Activated naive CD8-positive, alpha-beta T cell treated with anti-CD3 and anti-CD28 coated beads, Interleukin-2, amount 10 ng/mL, durations not matched to agents 7 days and 5 days (primary cell): ENCODE measurements at places on chromosomes 12 and 14.

GRCh38 chr12:6553051-6553868 is 2.6 kb downstream of the IFFO1 start:
- peaks cover 41% of the 10 kb centered on the region for H3K4me1 ChIP-seq
- H3K27me3 ChIP-seq, result no peaks in the 10 kb centered on the region
- peak overlapping the region; percentile 40 for H3K4me3 ChIP-seq
- no peak for DNase-seq
- H3K27ac ChIP-seq, result no peak overlapping the region
- H3K36me3 ChIP-seq, result peaks cover 14% of the 10 kb centered on the region

GRCh38 chr14:60642270-60643140 is 6.8 kb downstream of the SIX1 start:
- H3K4me1 ChIP-seq, result peaks cover 12% of the 10 kb centered on the region
- H3K4me3 ChIP-seq, result no peak overlapping the region
- peaks cover 96% of the 10 kb centered on the region for H3K27me3 ChIP-seq

DNA sequence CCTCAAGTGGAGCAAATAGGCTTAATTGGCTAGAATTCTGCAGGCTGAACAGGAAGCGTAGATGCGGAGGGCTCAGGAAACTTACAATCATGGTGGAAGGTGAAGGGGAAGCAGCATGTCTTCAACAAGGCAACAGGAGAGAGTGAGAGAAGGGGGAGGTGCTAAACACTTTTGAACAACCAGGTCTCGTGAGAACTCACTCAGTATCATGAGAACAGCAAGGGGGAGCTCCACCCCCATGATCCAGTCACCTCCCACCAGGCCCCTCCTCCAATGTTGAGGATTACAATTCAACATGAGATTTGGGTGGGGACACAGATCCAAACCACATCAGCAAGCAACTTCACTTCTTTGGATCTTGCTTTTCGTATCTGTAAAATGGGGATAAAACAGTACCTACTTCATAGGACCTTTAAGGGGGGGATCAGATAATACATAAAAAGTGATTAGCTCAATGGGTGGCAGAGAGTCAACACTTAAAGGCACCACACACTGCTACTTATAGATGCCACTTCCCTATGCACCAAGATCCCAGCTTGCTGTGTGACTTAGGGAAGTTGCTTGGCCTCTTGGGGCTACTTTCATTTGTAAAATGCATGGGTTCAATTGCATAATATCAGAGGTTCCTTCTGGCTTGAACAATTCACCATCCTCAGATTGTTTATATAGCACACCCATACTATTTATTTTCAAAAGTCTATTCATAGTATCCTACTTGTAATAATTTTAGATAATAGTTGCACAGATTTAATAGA is 184.8 kb upstream of the RPH3A start:
- no peak for DNase-seq
- H3K27me3 ChIP-seq, result peaks cover 25% of the 10 kb centered on the region
- H3K27ac ChIP-seq, result no peak overlapping the region
- no peak overlapping the region for H3K4me3 ChIP-seq
- H3K4me1 ChIP-seq, result no peaks in the 10 kb centered on the region

DNA sequence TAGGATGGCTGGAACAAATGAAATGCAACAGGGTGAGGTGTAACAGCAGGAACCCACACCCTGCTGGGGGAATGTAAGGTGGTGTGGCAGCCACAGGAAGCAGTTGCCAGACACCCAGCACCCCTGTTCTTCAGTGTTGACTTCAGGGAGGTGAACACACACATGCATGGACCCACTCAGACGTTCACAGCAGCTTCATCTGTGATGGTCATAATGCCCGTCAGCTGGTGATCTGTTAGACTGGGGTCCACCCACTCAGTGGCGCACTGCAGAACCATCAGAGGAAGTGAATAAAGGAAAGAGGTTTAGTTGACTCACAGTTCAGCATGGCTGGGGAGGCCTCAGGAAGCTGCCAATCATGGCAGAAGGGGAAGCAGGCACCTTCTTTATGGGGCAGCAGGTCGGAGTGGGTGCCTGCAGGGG is 22.7 kb upstream of the TEX22 start:
- H3K4me3 ChIP-seq, result peak overlapping the region; percentile 68
- H3K27me3 ChIP-seq, result no peaks in the 10 kb centered on the region
- H3K36me3 ChIP-seq, result peaks cover 3% of the 10 kb centered on the region
- DNase-seq, result peak; percentile 51

- no peak overlapping the region for H3K4me3 ChIP-seq
- DNase-seq, result no peak
- H3K4me1 ChIP-seq, result peaks cover 9% of the 10 kb centered on the region
These were observed 25.1 kb downstream of the ANAPC5 start for GRCh38 chr12:121326996-121327674.

DNA sequence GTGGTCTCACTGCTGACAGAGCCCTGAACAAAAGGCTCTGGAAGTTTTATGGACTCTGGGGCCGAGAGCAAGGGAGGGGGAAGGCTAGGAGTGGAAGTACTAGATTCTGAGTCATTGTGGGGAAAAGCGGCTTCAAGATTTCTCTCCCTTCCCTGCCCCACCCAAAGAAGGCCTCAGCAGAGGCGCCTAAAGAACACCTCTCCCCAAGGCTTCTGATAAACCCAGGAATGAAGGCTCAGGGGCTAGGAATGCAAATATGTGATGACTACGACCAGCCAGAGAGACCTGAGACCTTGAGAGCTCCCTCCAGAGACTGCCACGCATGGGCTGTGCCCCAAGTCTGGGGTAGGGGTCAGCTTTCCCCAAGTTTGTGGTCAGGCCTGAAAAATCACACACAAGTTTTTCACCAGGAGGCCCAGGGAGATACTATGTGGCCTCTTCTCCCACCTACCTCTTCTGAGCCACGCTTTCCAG is 130.7 kb upstream of the HIF1A start:
- peaks cover 6% of the 10 kb centered on the region for H3K36me3 ChIP-seq
- H3K27me3 ChIP-seq, result no peaks in the 10 kb centered on the region
- no peak for DNase-seq
- peaks cover 34% of the 10 kb centered on the region for H3K4me1 ChIP-seq
- no peak overlapping the region for H3K27ac ChIP-seq

DNA sequence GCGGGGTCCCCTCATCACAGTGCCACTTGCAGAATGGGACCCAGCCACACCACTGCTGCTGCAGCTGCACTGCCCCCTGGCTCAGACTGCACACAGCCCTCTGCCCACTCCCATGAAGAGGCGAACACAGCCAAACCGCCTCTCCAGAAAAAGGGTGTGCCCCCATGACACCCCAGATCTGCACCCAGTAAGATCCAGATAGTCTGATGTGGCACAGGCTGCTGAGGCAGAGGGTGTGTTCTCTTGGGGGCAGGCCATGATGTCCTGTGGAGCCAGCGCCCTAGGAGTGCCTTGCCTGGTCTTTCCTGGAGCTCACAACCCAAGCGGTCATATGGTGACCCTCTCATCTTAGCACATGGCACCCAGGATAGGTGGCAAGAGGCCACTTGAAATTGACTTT is 44.4 kb downstream of the SLC8B1 start:
- H3K27ac ChIP-seq, result no peak overlapping the region
- H3K27me3 ChIP-seq, result no peaks in the 10 kb centered on the region
- H3K36me3 ChIP-seq, result peaks cover 2% of the 10 kb centered on the region
- no peak for DNase-seq
- H3K4me1 ChIP-seq, result no peaks in the 10 kb centered on the region

DNA sequence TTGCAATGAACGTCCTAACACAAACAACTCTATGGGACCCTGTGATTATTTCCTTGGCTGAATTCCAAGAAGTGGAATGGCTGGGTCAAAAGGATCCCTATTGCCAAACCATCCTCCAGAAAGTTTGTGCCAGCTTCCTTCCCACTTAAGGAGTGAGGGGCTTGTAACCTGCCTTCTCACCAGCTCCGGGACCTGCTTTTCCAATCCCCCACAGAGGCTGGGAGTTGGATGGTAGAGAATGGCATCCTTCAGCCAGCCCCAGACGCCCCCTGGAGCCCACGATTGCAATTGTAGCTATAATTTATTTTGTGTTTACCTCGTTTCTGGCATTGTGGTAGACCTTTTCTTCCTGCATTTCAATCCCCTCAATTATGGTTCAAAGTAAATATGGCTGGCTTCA is 9.7 kb upstream of the ZDHHC22 start:
- no peak overlapping the region for H3K27ac ChIP-seq
- H3K4me3 ChIP-seq, result no peak overlapping the region
- no peaks in the 10 kb centered on the region for H3K4me1 ChIP-seq

GRCh38 chr14:91839749-91840148 is 27.6 kb downstream of the TC2N start:
- no peak for DNase-seq
- H3K27ac ChIP-seq, result no peak overlapping the region
- H3K36me3 ChIP-seq, result peaks cover 47% of the 10 kb centered on the region
- peaks cover 36% of the 10 kb centered on the region for H3K4me1 ChIP-seq

DNA sequence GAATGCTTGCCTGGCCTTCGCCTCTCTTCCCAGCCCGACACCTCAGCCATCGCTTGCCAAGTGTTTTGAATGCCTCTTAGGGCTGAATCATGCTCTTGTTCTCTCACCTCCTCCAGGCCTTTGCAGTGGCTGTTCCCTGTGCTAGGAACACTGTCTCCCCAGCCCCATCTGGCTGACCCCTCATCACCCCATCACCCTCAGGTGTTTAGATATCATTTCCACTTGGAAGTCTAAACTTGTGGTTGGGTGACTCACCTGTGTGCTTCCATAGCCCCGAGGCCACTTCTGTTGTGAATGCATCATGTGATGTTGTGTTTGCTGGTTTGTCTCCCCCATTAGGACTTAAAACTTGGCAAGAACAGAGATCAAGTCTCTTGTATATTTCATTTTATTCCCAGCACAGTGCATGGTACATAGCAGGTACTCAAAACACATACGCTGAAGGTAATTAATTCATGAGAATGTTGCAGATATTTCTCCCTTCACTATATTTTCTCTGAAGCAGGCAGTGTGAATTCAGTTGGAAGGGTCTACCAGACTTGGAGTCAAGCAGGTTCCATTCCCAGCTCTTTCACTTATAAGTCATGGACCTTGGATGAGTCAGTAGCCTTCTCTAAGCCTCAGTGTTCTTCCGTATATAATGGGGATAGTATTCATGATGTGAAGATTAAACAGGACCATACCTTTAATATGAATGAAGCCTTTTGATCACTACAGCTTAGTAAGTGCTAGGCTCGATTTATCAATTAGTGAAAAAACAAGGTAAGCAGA is 67.8 kb downstream of the HRK start:
- H3K36me3 ChIP-seq, result no peaks in the 10 kb centered on the region
- no peaks in the 10 kb centered on the region for H3K27me3 ChIP-seq
- peaks cover 13% of the 10 kb centered on the region for H3K4me1 ChIP-seq
- no peak for DNase-seq
- no peak overlapping the region for H3K27ac ChIP-seq

DNA sequence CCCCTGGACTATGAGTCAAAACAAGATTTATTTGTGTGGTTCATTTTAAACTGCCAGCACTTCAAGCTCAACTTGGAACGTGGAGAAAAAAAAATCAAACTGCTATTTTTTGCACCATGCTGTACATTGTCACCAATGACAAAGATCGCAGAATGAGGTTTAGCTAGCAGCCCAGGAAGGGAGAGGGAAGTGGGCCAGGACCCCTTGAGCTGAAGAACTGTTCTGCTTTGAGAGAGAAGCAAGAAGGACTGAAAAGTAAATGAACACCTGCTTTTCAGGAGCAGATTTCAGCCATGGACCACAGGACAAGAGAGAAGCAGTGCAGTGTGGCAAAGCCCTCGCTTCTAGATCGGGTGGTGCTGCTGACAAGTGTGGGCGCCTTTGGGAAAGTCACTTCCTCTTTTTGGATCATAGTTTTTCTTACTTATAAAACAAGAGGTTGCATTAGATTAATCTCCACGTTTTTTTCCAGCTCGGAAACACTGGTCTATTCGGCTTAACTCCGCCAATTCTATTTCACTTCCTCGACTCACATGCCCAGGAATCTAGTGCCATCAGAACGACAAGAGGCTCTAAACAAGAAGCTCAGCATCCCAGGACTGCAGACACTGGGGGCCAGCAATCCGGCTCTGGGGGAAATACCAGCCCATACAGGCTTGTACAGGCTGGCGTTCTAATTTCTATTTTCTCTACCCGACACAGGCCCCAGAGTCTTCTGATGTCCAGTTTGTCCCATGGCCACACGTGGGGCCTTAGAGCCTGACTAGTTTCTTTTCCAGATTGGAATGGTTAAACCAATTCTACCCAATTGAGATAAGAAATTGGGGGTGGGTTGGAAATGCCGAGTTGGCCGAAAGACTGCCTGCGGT is 129.9 kb downstream of the CRACR2A start:
- no peaks in the 10 kb centered on the region for H3K27me3 ChIP-seq
- no peak overlapping the region for H3K27ac ChIP-seq
- H3K4me1 ChIP-seq, result peaks cover 2% of the 10 kb centered on the region
- no peak overlapping the region for H3K4me3 ChIP-seq
- H3K36me3 ChIP-seq, result peaks cover 21% of the 10 kb centered on the region
- DNase-seq, result no peak

DNA sequence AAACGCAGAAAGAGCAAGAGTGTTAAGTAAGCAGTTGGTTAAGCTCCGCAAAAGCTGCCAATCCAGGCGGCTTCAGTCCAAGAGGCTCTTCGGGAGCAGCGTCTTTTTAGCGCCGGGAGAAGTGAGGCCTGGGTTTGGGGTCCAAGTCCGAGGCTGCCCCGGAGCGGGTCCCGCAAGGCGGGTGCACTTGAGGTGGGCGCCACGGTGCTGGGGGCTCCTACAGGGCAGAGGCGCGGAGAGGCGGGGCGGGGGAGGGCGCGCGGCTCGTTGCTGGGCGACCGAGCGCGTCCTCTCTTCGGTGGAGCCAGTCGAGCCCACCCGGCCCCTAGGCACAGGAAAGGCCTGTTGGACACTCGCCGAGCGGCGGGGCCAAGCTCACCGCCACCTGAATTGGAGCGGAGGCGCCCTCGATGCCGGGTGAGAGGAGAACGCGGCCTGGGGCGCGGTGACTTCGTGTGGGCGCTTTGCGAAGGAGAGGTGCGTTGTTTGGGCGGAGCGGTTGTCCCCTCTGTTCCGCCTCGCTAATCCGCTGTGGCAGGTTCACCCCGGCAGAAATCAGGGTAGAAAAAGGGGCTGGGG is 15.6 kb downstream of the TTC6 start:
- H3K27me3 ChIP-seq, result peaks cover 8% of the 10 kb centered on the region
- no peaks in the 10 kb centered on the region for H3K4me1 ChIP-seq
- no peaks in the 10 kb centered on the region for H3K36me3 ChIP-seq
- H3K27ac ChIP-seq, result no peak overlapping the region
- H3K4me3 ChIP-seq, result no peak overlapping the region

DNA sequence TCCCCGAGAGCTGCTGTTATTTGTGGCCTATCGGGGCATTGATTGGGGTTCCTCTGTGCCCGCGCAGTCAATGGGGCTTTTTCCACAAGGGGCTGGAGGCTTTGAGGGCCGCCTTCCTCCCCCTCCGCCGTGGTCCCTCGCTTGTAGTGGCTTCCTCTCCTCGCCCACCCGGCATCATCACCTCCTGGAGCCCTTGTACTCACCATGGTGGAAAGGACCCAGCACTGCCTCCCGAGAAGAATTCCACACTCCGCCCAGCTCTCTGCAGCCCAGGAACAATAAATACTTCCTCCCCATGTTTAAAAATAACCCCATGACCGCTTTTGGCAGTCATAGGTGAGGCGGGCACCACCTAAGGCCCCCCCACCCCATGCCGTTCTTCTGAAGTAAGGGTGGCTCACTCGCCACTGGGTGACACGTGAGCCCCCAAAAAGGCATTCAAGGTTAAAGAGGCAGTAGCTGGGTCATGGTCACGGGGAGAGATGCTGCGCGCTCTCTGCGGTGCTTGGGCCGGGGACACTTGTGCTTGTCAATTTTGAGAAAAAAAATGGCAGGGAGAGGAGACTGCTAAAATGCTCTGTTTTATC is at the start of gene MYL2:
MYL2 (minus strand) TSS at position 256 of the 587 bp plus-strand sequence; CDS start at position 206, 50 bp downstream.
- H3K4me3 ChIP-seq, result no peak within 1 kb of the TSS
- H3K36me3 ChIP-seq, result no peaks in the 10 kb centered on the region
- H3K27me3 ChIP-seq, result peaks cover 15% of the 10 kb centered on the region
- no peak within 1 kb of the TSS for H3K27ac ChIP-seq
